ENCODE measurements at places on chromosomes 6 and 20.

GRCh38 chr6:3996349-3996748 lies 82.6 kb downstream of the FAM217A start:
- DNase-seq: no peak

- DNase-seq: peak; percentile 89
Measured at GRCh38 chr20:35992713-35993335, 24.4 kb downstream of the CNBD2 start.

DNA sequence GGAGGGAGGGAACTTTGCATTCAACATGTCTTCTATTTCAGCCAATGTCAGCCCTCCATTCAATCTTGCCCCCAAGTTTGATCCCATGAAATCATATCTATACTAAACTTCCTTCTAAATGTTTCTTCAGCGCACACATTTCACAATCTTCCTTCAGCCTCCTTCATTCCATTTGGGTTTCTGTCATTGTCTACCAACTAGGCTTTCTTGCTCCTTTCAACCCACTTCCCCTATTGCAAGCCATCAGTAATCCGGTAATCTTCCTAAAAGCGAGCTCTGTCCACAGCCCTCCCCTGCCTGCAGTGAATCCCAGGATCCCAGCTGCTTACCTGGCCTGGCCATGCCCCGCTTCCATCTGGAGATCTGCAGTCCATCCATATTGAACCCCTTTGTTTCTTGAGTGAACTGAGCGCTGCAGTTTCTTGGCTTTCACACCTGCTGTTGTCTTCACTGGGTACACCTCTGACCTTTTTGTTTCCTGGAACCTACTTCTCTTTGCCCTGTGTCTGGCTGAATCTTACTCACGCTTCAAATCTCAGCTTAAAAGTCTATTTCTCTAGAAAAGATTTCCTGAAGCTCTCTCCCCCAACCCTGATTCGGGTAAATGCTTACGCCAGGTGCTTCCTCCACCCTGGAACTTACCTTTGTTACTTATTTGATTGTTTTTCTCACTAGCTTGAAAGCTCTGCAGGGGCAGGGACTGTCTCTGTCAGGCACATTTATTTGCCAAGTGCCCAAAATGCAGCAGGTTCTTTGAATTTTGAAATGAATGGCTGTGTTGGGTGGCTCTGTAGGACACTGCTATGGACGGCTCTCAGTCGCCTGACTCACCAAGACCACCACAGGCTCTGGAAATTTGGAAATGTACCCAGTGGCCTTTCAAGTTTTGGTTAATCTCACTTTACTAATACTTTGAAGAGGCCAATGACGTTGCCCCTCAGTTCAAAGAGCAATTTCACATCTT lies 50.3 kb downstream of the ADTRP start:
- DNase-seq: no peak

GRCh38 chr6:53906103-53906502 lies 111.3 kb downstream of the LRRC1 start:
- DNase-seq: no peak

- DNase-seq: peak; percentile 21
Measured at GRCh38 chr6:122995921-122996793, at the start of gene CLVS2. Gene CLVS2, plus strand, starts transcription at chr6:122996235. Its CDS starts 1,543 bp downstream, at chr6:122997778.

GRCh38 chr6:20978151-20978614 lies 443.9 kb downstream of the CDKAL1 start:
- peak; percentile 41 for DNase-seq

GRCh38 chr6:154595538-154595937 lies 85.1 kb upstream of the CNKSR3 start:
- no peak for DNase-seq

- no peak for DNase-seq
Measured at GRCh38 chr20:63484236-63484635, 11.8 kb upstream of the KCNQ2 start.

- DNase-seq: peak; percentile 39
Measured at GRCh38 chr6:54267798-54268197, 40.4 kb upstream of the TINAG start.

DNA sequence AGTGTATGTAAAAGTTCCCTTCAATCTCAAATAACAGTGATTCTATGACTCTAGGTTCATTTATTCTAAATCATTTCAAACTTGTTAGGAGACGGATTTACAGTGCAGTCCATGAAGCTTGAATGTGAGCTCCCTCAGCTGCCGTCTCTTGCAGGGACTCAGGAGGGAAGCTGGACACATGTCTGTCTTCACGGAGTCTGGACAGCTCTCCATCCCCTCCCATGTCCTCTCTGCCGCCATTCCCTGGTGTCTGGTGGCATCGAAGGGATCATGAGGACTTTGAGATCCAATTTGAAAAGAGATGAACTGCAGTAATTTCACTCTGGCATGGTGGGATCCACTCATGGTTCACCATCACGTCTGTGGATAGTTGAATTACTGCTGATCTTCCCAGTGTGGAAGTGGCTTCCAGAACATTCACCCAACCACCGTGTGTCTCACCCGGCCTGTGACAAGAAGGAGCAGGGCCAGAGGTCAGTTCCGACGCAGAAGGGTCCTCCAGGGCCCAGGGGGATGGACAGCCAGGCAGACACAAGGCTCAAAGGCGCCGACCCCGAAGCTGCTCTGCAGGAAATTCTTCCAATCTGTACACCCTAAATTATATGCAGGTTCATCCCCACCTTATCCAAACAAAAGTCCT lies 370.1 kb downstream of the THBS2 start:
- DNase-seq: no peak

DNA sequence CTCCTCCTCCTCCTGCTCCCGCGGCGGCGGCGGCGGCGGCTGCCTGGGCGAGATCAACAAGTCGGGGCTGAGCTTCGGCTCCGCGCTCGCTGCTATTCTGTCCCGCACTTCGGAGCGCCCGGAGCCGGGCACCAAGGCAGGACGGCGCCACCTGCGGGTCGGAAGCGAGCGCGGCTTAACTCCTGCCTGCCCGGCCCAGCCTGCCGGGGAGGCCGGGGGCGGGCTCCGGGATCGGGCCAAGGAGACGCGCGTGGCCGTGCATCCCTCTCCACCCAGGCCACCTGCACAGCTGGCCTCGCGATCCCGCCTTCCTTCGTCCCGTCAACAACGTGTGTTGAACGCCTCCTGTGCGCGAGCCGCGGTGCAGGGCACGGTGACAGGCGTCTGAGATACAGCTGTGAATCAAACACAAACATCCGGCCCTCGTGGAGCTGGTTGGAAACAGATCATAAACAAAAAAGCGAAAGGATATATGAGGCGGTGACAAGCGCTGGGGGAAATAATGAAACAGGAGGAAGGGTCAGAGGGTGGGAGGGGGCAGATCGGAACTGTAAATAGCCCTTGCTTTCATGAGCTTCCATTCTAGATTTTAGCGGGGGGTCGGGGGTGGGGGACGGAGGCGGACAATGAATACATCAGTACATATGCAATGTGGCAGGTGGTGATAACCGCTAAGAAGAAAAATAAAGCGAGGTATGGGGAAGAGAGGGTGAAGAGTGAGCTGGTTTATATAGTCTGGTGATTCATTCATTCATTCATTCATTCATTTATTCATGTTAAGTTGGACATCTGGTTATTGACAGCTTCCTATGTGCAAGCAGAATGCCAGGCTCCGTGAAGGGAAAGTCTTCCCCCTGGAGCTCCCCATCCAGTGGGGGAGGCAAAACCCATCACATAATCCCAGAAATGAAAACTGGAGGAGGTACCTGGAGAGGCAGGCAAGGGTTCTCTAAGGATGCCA lies 2.0 kb upstream of the KCNB1 start:
- DNase-seq: peak; percentile 79

DNA sequence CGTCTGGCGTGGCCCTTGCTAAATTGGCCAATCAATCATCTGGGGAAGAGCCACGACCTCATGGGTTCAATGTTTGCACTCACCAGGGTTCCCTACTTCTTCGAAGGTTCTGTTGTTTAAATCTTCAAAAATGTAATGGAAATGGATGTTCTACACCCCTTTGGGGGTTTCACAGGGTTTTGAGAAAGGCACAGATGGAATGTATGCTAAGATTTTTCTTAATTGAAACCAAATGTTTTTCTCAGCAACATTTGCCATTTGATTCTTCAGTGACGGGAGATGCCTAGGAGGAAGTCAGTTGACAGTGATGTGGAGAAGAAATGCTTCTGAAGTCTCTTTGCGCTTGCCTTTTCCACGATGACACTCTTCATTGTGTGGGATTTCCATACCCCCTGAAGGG lies 312.3 kb downstream of the ESR1 start:
- DNase-seq: no peak

DNA sequence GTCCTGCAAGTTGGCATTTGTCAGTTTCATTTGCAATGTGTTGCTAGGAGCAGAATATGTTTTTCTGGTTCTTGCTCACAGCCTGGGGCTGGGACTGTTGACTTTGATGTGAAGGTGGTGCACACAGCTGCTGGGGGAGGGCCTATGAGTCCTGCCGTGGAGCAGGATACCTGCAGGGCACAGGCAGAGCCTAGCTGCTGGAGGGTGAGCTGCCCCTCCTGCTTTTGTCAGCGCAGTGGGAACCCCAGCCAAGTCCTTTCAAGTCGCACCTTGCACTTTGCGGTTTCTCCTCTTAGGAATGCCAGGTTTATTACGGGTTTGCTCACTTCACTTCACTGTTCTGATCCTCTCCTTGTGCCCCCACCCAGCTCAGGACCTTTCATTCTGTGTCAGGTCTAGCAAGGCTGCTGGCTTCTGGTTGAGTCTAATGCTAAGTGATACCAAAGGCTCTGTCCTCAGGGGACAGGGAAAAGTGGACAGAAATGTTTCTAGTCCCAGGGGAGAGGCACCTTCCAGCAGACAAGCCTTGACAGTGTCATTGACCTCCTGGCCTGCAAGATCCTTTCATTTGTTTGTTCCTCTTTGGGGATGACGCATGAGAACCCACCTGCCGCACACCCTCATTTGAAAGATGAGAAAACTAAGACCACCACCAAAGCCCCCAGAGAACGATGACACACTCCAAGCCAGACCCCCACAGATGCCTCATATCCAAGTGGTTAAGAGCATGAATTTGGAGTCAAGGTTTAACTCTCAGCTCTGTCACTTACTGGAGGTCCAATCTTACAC lies 2.7 kb upstream of the SPO11 start:
- DNase-seq: no peak

DNA sequence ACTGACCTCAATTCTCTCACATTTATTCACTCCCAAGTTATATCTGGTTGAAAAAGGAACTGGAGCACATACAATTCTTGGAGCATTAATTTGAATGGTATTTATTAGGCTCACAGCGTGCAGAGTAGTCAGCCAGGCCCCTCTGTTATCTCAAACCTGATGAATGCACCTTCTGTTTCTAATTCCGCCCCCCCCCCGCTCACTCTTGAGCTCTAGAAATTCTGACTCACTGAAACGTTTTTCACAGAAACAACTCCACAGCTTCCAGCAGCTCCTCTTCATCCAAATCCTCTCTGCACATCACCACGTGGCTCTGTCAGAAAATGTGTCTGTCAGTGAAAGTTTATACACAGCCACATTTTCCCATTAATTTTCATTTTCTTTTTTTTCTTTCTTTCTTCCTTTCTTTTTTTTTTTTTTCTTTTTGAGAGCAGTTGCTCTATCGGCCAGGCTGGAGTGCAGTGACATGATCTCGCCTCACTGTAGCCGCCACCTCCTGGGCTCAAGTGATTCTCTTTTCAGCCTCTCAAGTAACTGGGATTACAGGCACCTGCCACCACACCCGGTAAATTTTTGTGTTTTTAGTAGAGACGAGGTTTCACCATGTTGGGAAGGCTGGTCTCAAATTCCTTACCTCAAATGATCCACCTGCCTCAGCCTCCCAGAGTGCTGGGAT lies 109.4 kb downstream of the TBXT start:
- peak; percentile 6 for DNase-seq

DNA sequence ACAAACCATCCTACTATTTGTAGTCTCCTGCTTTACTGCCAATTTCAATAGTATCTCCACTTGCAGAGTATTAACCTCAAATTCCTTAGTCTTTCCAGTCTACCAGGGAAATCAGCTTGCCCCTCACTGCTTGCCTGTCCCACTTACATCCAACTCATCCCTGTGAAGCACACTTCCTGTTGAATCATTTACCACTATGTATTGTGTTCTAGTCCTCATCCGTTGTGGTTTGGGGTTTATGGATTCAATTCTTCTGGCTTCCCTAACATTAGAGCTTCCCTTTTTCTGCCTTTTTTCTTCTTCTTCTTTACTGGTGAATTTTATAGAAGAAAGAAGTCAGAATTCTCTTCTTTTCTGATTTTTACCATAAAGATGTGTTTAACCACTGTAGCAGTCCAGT lies 5.1 kb upstream of the TXLNB start:
- DNase-seq: peak; percentile 51

DNA sequence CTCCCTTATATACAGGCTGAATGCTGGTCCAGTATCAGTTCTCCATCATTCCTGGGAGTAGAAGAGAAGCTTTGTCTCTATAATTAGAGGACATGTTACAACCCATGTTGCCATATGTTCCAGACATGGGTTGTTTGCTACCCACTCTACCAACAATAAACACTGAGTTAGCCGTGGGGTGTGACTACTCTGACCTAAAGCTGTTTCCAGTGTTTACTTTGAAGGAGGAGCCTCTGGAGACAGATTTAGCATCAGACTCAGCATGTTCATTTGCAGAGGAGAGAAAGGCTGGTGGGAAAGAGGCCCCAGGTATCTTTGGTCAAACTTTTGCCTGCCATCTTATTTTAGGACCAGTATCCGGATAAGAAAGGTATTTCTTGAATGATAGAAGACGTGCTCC lies 157.9 kb upstream of the SNX9 start:
- DNase-seq: no peak

- DNase-seq: peak; percentile 55
Measured at GRCh38 chr6:16320533-16321340, 82.3 kb downstream of the GMPR start.

GRCh38 chr20:57580478-57581201 lies 19.7 kb downstream of the PCK1 start:
- no peak for DNase-seq

GRCh38 chr20:57382516-57382915 lies 8.7 kb upstream of the RBM38 start:
- no peak for DNase-seq
